Activated CD4-positive, alpha-beta T cell treated with anti-CD3 and anti-CD28 coated beads for 48 hours (primary cell): ENCODE measurements at places on chromosomes 13 and 19.
A peak's percentile ranks its signal among the peaks of the same experiment; 100 is the strongest.

GRCh38 chr13:37835392-37835791 is 34.2 kb downstream of the TRPC4 start:
- DNase-seq = no peak

- no peak for DNase-seq
These were observed 13.6 kb downstream of the C19orf25 start for GRCh38 chr19:1465191-1466016.

DNA sequence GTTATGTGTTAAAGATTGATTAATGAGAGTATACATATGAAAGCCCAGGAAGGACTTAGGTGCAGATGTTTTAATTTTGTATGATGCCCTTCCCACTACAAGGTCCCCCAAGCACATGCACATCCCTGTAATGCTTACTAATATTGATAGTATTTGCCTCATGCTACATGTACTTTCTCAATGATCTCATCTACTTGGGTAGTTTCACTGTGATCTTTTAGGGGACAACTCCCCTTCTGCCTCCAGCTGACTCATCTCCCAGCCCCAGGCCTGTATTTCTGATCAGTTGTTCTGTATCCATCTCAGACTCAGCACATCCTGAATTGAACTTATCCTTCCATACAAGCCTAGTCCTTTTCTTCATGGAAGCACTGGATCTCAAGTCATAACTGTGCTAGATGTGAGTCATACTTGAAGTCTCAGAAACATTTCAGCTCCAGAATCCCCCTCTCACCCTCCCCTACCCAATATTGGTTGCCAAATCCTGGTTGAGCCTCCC is 49.4 kb upstream of the INTS6 start:
- DNase-seq = peak; percentile 60

DNA sequence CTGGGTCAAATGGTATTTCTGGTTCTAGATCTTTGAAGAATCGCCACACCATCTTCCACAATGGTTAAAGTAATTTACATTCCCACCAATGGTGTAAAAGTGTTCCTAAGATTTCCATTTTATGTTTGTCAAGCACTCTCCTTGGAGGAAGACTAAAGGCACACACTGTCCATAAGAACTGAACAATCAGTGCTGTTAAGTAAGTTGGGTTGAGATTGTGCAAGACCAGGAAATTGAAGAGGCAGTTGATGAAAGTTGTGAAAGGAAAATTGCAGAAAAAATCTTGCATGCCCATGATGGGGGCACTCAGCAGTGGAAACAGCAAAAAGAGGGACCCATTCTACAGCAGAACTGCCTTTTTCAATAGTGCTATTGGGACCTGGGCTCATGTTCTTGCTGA is 323.6 kb downstream of the DLEU7 start:
- DNase-seq = no peak
